ENCODE measurements at places on chromosomes 3 and 15.
A peak's percentile ranks its signal among the peaks of the same experiment; 100 is the strongest.

- DNase-seq = no peak
Measured at GRCh38 chr3:183193762-183194689, 31.5 kb upstream of the LAMP3 start.

DNA sequence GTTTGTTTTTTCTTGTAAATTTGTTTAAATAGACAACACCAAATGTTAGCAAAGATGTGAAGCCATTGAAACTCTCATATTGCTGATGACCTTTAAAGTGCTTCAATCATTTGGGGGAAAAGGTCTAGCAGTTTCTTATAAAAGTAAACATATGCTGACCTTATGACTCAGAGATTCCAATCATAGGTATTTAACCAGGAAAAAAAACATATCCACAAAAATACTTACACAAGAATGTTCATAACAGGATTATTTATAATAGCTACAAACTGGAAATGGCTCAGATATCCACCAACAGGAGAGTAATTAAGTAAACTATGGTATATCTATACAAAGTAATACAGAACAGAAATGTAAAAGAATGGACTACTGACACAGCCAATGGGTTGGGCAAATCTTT is 27.1 kb upstream of the RORA start:
- DNase-seq = no peak

- no peak for DNase-seq
Measured at GRCh38 chr15:54500330-54500729, 522.1 kb downstream of the UNC13C start.

- no peak for DNase-seq
Measured at GRCh38 chr15:24861014-24861690, 93.6 kb upstream of the SNRPN start.

- DNase-seq = no peak
Measured at GRCh38 chr3:5431811-5432378, 244.4 kb downstream of the EDEM1 start.

GRCh38 chr3:163890661-163891060 is 1187.6 kb downstream of the SI start:
- DNase-seq = no peak

DNA sequence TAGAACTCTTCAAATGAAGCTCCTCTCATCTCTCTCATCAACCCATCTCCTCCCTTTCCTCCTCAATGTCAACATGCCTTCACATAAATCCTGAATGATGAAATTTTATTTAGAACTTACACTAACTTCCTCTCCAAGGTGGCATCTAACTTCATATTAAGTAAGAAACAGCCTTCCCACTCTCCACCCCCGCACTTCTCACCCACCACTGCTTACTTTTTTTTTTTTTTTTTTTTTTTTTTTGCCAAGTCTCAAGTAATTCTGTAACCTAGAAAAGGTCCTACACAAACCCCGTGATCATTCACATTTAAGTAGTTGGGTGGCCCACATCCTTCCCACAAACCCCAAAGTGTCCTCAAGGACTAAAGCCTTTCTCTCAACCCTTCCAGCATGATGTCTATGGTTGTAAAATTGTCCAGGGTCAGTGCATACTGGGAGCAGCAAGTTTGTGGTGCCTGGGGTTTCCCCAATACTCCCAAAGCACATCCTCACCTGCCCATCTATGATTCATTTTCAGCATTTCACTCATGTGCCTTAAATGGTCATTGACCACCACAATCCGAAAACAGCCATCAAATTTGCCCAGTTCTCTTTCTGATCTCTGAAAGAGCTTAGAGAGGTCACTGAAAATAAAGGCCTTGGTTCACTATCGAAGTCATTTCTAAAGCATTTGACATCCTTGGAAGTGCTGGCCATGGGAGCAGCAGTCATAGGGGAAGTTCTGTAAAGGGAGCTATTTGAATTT is 47.2 kb downstream of the CD86 start:
- DNase-seq = no peak

GRCh38 chr3:171358881-171359198 is 101.4 kb downstream of the TNIK start:
- DNase-seq = no peak

GRCh38 chr3:195731356-195731905 is 10.7 kb downstream of the MUC20 start:
- DNase-seq = no peak

DNA sequence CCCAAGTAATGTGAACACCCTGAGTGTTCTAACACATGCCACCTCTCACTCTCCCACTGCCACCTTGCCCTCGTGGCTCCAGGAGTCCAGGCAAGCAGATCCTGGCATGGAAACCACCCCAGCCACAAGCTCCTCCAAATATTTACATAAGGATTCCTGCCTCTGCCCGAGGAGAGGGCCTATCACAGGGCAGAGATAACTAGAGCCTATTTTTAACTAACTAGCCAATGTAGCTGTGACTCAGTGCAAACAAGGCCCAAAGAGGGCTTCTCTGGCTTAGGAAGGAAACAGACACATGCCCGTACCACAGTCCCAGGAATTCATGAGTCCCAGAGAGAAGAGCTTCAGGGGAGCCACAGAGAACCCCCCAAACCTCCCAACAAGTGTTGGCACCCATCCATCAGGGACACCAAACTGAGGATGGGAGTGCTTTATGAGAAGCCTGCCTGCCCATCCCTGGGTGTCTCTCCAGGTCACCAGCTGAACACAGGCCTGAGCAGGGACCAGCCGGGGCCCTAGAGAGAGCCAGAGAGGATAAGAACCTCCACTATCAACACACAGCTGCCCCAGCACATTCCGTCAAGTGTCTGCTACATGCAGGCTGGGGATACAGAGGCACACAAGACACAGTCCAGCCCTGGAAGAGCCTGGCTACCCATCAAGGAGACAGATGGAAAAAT is 9.2 kb downstream of the FYCO1 start:
- DNase-seq = peak; percentile 46

DNA sequence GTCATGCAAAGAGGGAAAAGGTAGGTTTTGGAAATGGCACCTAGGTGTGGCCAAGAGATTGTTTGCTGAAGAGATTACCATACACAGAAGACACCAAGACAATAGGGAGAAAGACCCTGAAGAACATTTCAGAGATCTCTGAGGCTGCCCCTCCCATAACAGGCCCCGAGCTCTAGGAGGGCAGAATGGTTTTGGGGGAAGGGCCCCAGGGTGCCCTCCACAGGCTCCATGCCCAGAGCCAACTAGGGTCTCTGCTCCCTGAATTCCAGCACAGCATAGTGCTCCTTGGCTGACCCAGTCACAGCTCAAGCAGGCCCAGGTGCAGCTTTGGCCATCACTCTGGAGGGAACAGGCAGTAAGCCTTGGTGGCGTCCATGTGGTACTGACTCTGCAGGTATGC is 163.9 kb downstream of the RAB11A start:
- DNase-seq = no peak

DNA sequence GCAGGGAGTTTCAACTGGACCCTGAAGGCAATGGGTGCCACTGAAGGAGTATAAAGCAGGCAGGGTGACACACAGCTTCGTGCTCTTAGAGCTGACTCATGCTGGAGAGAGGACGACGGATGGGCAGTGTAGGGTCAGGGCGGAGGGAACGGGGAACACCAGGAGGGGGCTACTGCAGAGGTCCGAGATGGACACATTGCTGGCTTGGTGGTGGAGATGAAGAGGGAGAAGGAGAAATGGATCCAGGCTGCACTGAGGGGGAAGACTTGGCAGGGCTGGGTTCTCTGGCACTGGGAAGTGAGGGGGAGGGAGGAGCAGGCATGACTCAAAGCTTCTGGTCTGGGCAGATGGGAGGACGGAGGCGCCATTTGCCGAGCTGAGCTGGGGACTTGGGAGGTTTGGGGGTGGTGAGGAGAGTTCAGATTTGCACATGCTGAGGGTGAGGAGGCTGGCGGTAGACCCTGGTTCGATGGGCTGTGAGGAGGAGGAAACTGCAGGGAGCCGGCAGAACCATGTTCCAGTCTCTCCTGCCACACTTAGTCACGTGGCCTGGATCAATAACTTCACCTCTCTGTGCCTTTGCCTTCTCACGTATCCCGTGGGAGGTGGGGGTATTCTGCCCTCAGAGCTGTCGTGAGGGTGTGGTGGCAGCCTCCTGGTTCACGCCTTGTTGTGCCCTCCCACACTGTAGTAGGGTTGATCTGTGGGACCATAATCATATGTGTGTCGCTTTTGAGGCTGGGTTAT is 4.6 kb upstream of the KCTD6 start:
- peak; percentile 14 for DNase-seq

DNA sequence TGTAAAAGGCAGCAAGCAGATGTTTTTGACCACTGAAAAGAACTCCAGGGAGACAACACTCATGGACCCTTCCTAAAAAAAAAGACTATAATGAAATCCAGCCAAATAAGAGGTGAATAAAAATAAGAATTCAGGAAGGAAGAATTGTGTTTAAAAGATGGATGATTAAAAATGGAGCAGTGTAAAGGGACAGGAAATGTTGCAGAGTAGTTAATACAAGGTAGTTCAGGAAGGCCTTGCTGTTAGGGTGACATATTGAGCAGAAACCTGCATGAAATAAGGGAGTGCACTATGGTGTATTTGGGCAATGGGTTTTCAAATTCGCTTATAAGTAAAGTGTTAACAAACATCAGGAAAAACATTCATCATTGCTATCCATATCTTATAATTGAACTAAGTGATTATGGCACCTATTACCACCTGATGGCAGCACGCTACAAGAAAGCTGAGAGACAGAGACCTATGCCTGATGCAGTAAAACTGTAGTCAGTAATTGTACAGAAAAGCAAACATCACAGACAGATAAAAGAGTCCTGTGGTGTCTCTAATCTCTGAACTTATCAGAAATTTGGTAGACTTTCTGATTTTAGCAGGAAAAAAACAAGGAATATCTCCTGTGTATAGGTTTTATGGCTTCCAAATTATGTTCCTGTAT is 5.8 kb upstream of the DBR1 start:
- DNase-seq = peak; percentile 46

- DNase-seq = no peak
Measured at GRCh38 chr3:11910971-11911531, 64.4 kb upstream of the TAMM41 start.

GRCh38 chr15:77067691-77068367 is 3.1 kb downstream of the TSPAN3 start:
- DNase-seq = no peak

GRCh38 chr3:52146189-52146588 is 8.0 kb downstream of the POC1A start:
- no peak for DNase-seq

- DNase-seq = peak; percentile 97
Measured at GRCh38 chr3:57060089-57060821, at the start of gene SPATA12. Gene SPATA12 (plus strand): TSS chr3:57060664. CDS start chr3:57073695, 13,031 bp downstream.

DNA sequence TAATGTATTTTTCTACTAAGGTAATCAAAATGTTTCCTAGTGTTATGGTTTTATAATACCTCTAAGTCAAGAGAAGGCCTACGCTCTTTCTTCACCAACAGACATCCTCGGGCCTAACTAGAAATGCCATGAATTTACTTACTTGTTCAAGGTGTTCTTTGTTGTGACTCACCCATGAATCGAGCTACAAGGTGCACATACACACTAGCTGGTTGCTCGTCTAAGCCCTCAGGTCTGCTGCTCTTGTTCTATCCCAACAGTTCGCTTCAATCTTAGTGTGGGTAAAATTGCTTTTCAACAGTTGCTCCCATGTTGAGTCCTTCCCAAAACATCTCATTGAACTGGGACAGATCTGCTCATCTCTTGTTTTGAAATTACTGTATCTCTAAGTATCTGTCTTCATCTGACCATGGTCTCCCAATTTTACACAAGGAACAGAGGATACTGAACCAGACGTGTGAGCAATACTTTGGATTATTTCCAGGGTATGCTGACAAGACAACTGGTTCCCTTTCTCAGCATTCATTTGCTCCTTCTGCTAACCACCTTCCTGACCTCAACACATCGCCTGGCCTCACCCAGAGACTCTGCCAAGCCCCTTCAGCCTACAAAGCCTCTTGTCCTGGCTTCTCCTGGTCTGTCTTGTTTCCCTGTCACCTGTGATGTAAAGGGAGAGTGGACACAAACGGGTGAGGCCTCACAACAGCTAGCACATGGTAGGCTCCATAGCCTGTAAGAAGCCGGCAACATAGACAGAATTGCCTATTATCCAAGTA is 84.2 kb downstream of the NEDD4 start:
- DNase-seq = peak; percentile 16

GRCh38 chr15:81897057-81897677 is 148.7 kb downstream of the MEX3B start:
- peak; percentile 68 for DNase-seq

DNA sequence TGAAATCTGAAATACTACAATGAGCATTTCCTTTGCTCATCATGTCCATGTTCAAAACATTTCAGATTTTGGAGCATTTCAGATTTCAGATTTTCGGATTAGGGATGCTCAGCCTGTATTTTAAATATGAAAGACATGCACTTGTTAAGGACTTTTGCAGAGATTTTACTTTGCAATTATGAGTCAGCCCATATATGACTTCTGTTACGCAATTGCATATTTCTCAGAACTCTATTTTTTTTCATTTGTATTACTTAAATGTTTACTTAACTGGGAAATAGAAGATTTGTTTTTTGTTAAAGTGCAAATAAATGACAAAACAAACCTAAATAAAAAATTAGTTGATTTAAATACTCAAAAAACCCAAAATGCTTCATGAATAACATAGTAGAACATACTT is 376.2 kb downstream of the ZBTB20 start:
- no peak for DNase-seq

DNA sequence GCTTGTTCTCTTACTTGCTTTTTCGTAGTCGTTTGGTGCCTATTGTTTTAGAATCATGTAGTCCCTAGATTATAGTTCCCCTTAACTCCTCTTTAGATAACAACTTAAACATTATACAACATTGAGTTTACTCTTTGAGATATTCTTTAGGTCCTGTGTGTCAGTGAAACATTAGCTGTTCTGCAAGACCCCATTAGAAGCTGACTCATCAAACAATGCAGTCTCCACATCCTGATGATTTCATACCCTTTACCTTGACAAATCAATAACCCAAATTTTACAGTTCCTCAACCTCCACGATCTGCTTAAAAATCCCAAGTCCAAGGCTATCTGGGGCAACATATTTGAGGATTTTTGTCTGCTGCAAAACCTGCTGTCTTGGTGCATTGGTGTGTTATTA is 582.9 kb downstream of the NSUN3 start:
- DNase-seq = no peak

DNA sequence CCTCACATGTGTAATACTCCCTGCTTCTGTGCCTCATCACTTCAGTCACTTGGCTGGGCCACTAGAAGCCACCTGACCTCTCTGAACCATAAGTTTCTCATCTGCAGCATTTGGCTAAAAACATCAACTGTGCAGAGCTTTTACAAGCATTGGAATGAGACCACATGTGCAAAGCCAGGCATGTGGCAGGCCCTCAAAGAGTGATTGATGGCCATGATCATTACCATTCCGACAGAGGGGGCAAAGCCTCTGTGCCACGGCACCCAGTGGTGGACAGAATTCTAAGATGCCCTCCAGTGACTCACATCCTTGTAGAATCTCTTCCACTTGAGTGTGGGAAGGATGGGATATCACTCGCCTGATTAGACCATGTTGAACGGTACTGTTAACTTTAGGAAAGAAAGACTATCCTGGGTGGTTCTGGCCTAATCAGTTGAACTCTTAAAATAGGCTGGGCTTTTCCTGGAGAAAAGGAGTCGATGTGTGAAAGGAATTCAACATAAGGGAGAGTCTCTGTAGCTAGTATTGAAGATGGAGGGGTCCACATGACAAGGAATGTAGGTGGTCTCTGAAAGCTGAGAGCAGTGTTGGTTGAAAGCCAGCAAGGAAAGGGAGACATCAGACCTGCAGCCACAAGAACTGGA is 13.5 kb downstream of the CDCP1 start:
- no peak for DNase-seq

- DNase-seq = peak; percentile 28
Measured at GRCh38 chr3:49785565-49786356, 581 bp downstream of the IP6K1 start.

- peak; percentile 20 for DNase-seq
Measured at GRCh38 chr3:78978037-78978436, 789.8 kb downstream of the ROBO1 start.

GRCh38 chr3:72449551-72449950 is 398.7 kb downstream of the SHQ1 start:
- DNase-seq = no peak
